ENCODE measurements at places on chromosomes 13 and 19.

DNA sequence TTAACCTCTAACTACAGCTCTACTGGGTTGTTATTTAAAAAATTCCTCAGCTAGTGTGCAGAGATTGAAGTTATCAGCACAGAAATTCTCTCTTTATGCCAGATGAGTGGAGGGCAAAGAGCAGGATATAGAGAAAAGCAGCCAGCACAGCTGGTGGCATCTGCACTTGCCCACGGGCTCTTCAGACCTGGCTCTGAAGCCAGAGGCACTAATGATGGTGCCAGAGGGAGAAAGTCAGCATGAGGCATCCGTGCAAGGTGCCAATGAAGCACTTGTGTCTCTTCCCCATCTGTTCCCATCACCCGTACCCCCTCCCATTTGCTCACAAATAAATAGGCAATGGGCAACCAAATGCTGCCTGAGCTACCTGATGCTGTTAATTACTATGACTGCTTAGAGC lies 138.9 kb downstream of the OLFM4 start:
- no peak for DNase-seq

GRCh38 chr19:35421362-35421761 lies 26.7 kb upstream of the FFAR2 start:
- DNase-seq, result no peak

- DNase-seq, result no peak
These were observed 33.7 kb upstream of the VSTM2B start for GRCh38 chr19:29491995-29492577.

GRCh38 chr13:37918116-37918714 lies 48.6 kb upstream of the TRPC4 start:
- no peak for DNase-seq

DNA sequence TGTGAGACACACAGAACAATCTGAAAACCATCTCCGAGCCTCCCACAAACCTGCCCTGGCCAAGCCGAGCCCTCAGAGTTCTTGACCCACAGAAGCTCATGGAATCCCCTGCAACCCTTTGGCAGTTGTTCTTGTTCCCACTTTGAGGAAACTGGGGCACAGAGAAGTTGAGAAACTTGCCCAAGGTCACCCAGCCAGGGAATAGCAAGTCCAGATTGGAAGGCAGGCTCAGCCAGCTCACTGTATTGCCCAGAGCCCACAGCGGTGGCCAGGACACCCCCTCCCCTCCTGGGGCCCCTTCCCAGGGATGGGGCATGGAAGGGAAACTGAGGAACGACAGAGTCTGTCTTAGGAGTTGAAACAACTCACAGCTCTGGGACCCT lies 1.8 kb downstream of the ZSWIM4 start:
- no peak for DNase-seq

DNA sequence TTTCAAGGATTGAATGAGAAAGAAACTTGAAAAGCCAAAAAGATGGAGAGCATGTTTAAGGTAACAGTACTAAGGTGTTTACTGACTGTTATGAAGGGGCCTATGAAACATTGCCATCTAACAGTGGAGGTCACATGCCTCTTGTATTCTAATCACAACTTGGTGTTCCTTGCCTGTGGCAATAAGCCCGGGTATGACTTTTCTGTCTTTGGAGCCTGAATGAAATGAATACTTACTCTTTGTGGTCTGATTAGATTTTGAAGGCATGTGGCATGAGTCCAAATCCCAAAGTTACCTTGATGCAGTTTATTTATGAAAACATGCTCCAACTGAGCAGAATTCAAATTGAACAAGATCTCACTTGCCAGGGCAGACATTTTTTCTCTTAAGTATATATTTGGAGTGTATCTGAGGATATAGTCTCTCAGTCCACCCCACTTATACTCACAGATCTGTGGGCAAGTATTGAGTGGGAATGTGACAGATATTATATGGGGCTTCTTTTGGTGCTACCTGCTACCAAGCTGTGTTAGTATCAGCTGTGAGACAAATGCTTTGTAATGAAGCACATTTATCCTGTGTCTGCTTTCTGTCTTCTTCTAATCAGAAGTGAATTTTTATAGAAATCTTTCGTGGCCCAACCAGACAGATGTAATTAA lies 67.5 kb downstream of the B3GLCT start:
- DNase-seq, result no peak

DNA sequence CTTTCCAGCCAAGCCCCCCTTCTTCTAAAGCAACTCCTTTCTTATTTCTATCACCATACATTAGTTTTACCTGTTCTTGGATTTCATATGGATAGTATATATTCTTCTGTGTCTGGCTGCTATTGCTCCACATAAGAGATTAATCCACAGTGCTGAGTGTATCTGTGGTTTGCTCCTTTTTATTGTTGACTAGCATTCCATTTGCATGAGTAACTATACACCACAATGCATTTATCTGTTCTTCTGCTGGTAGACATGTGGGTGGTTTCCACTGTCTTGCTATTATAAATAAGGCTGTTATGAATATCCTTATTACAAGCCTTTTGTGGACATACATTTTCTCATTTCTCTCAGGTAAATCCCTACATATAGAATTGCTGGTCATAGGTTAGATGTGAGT lies 138.2 kb downstream of the SLC7A1 start:
- DNase-seq, result peak; percentile 88

DNA sequence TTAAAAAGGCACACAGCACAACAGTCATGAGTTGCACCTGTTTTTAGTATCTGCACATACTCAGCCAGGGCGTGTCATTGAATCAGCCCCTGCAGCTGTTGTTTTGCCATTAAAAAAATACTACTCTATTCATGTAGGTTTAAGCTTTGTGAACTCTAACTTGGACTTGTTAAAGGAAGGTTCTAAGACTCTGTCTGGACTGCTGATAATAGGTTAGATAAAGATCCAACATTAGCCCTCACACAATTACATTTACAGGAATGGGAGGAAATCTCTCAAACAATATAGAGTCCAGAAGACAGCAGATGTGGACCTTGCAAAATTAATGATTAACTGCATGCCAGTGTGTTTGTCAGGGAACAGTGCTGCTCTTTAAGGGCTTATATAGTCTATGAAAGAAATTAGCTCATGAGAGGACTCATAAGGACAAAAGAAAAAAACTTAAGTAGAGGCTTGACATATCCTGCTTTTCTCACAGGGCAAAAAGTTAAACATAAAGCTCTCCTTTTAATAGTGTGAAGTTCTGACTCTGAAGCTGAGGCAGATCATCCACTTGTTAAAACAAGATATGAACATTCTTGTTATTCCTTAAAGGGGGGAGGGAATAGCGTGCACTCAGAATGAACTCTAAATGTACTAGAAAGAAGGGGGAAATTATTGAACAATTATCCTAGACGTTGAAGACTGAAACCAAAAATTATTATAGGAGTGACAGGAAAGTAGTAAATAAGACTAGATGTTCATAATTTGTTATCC lies 243.6 kb downstream of the NDFIP2 start:
- no peak for DNase-seq

DNA sequence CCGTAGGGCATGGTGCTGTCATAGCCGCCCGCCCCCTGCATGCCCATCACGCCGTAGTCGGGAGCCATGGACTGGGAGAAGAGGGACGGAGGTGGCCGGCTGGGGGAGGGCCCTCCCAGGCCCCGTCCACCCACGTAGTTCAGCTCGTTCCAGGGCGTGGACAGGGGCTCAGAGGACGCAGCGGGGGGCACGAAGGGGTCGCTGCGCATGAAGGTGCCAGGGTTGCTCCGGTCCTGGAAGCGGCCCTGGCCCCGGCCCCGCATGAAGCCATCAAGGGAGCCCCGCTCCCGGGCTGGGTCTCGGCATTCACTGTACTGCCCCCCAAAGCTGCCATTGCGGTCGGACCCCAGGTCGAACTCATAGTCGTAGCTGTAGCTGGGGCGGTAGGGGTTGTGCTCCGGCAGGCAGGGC lies 6.7 kb downstream of the AKAP8 start:
- DNase-seq, result no peak
